H1 (cell line): ENCODE measurements at places on chromosomes 1 and 21. TPM values are rescaled to one million over a fixed set of nuclear protein-coding genes. Genes with fewer than 3 reads are reported as not detected.

GRCh38 chr1:72007312-72007711 is 275.0 kb downstream of the NEGR1 start:
- no peaks in the 10 kb centered on the region for H3K27me3 ChIP-seq
- no peaks in the 10 kb centered on the region for H3K36me3 ChIP-seq
- no peaks in the 10 kb centered on the region for H3K4me1 ChIP-seq
- no peak overlapping the region for H3K4me3 ChIP-seq
- DNase-seq: no peak

PHGDH gene
- polyA plus RNA-seq: 358 and 537 TPM in 2 replicates

DNA sequence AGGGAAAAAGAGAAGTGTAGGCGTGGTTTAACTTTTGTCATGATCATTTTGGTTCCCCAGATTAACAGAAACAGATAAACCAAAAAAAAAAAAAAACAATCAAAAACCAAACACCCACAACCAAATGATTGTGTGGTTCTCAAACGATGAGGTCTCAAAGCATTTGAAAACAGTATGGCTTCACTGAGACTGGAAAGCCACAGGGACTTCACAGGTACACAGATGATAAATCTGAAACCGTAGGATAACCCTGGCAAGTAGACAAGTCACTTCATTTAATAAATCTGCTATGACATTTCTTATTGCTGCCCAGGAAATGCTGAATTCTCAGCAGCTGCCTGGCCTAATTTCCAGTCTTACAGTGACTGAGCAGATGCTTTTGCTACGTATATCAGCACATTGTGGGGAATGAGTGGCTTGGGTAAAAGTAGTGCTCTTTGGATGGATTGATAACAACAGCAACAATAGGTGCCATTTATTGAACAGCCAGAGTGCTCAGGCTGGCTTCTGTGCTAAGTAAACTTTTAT is 6.1 kb downstream of the ST6GALNAC3 start:
- no peaks in the 10 kb centered on the region for H3K4me1 ChIP-seq
- no peak for DNase-seq
- no peaks in the 10 kb centered on the region for H3K36me3 ChIP-seq
- no peak overlapping the region for H3K27ac ChIP-seq

BTF3L4 gene
- polyA plus RNA-seq: 38.0 and 76.1 TPM in 2 replicates

GRCh38 chr1:233569636-233570035 is 44.3 kb upstream of the KCNK1 start:
- no peak for DNase-seq
- no peak overlapping the region for H3K27ac ChIP-seq
- no peaks in the 10 kb centered on the region for H3K36me3 ChIP-seq

- H3K4me3 ChIP-seq: no peak overlapping the region
- no peak overlapping the region for H3K27ac ChIP-seq
- H3K4me1 ChIP-seq: no peaks in the 10 kb centered on the region; the same call in 1 of the 2 replicates
Measured at GRCh38 chr1:40053138-40053887, 12.8 kb downstream of the CAP1 start.

DNA sequence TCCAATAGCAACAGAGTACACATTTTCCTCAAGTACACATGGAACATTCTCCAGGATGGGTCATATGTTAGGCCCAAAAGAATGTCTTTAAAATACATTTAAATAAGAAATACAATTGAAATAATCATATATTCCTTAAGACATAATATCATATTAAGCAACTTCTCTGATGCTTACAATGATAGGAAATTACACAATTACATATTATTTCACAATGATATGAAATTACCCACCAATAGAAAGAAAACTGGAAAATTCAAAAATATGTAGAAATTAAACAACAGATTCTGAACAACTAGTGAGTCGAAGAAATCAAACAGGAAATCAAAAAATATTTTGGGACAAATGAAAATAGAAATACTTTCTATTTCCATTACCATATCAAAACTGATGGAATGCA is 45.6 kb downstream of the FLVCR1 start:
- peaks cover 15% of the 10 kb centered on the region for H3K4me1 ChIP-seq
